ENCODE measurements at places on chromosomes 7 and 10. TPM values are rescaled to one million over a fixed set of nuclear protein-coding genes. Genes with fewer than 3 reads are reported as not detected.

SMO gene
- polyA plus RNA-seq = 2.5 TPM

DNA sequence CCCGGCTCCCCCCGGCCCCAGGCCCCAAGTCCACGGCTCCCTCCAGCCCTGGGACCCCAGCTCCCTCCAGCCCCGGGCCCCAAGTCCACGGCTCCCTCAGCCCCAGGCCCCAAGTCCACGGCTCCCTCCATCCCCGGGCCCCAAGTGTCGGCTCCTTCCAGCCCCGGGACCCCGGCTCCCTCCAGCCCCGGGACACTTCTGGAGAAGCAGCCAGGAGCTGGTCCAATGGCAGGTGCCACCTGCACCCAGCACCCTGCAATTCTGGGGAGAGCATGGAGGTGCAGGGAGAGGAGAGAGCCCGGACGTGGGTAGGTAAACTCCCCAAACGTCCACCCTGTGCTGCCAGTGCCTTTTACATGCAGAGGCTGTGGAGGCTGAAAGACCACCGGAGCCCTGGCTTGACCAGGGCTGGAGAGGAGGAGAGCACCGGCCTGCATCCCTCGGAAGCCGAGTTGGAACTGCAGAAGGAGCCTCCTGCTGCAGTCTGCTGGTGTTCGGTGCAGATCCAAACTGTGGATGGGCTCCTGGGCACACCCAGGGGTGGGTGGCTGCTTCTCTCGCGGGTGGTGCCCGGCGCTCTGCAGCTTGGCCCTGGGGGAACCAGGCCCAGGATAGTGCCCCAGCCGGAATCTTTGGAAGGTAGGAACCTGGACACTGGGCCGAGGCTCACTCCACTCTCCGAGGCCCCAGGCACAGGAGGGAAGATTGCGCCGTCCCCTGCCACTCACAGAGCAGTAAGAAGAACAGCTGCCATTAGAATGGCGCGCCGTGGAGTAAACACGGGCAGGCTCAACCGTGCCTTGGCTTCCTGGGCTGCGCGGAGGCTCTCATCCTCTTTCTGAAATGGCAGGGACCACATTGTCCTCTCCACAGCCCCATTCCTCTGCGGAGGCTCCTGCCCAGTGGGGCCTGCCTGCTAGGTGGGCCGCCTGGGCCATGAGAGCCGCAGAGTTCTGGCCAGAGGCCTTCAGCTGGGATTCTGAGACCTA, 14.7 kb downstream of the SHH start:
- DNase-seq = no peak

IDE gene
- 18.6 TPM for polyA plus RNA-seq

DNA sequence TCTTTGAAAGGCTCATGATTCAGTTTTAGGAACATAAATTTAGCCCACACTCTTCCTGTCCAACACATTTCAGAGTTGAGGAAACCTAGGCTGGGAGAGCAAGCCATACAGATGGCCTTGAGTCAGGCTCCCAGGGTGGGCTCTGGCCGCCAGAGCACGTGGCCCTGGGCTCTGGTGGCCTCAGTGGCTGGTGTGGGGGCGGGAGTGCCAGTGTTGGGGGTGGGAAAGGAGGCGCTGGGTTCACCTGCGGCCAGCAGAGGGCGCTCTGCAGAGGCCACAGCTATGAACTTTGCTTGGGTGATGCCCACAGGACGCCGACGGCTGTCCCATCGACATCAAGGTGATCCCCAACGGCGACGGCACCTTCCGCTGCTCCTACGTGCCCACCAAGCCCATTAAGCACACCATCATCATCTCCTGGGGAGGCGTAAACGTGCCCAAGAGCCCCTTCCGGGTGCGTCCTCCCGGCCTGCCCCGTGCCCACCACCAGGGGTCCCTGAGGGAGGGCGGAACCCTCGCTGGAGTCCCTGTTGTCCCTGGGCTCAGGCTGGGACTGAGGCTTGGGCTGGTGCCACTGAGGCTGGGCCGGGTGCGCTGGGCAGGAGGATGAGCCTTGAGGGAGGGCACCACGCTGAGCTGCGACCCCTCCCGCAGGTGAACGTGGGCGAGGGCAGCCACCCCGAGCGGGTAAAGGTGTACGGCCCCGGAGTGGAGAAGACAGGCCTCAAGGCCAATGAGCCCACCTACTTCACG, 11.9 kb downstream of the FLNC start:
- peak; percentile 75 for DNase-seq

LBX1 gene
- polyA plus RNA-seq = not detected
